ENCODE measurements at places on chromosomes 7 and 10.

DNA sequence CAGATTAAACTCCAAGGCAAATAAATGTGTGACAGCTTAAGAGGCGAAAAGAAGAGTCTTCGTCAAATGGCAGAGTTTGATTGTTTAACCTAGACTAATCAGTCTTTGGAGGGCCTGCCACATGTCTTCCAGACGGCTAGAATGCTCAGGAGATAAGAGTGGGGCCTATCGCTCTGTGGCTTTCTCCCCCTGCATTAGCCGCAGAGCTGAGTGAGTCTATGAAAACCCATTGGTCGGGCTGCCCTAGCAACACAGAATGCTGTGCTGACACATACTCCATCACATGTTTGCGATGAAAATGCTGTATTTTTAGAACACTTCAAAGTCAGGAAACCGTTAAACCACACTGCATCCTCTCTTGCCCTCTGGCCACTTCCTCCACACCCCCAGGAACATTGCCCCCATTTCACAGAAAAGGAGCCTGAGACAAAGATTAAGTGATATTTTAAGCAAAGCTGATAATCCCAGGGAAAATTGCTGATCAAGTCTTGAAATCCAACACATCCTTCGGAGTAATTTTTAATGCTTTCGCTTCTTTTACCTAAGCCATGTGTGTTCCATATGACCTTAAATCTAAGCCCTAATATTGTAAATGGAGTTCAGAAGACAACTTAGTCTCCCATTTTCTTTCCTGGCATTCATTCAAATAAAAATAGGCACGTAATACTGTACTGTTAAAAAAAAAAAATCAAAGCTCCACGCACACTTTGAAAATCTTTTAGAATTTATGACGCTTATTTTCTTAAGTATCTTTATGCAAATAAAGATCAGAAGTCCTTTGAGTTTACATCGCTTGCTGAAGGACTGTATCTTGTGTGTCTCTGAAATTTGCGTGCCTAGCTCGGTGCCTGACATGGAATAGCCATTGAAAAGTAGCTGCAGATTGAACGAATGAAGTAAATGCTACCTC lies 161.2 kb downstream of the CELF2 start:
- no peak for DNase-seq

GRCh38 chr10:102004376-102004775 lies 51.6 kb downstream of the ARMH3 start:
- no peak for DNase-seq

- DNase-seq = no peak
Measured at GRCh38 chr10:120607710-120608703, 151.0 kb downstream of the PLPP4 start.

GRCh38 chr7:47818796-47819606 lies 129.3 kb downstream of the PKD1L1 start:
- DNase-seq = peak; percentile 82

DNA sequence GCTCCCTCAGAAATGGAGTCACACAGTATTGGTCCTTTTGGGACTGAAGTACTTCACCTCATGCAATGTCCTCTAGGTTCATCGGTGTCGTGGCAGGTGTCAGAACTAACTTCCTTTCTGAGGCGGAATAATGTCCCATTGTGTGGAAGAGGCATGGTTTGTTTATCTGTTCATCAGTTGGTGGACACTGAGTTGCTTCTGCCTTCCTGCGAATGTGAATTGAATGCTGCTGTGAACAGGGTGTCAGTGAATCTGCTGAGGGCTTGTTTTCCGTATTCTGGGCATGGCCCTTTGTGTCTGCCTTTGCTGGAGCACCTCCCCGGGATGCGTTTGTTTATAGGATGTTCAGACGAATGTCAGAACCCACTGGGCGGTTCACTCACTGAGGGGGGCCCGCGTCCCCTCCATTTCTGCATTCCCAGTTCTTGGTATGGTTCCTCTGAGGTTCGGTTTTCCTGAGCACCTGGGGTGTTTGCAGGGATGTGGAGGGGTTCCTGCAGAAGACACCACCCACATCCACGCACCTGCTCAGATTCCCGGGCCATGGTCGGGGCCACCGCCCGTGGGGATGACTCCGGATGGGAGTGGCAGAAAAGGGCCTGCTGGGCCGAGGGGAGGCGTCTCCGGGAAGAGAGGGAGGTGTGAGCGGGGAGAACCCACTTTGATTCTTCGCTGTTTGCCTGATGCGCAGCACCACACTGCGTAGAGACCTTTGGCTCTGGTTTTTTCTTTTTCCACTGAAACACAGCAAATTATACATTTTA lies 33.1 kb downstream of the CHST12 start:
- DNase-seq = no peak

DNA sequence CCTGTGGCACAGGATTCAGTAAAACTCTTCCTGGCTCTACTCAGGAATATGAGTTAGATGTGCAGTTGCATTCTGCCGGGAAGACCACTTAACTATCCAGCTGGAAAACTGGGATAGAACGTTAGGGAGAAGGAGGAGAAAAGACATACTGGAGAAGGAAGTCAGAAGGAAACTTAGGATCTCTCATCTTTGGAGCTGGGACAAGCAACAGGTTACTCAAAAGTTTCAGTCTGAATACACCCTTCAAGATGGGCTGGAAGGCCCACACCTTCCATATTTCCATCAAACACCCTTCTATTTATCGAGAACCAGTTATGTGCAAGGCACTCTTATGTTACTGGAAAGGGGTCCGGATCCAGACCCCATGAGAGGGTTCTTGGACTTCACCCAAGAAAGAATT lies 440.4 kb upstream of the NRP1 start:
- DNase-seq = no peak

- DNase-seq = no peak
Measured at GRCh38 chr10:21260506-21261149, 264.9 kb downstream of the SKIDA1 start.

DNA sequence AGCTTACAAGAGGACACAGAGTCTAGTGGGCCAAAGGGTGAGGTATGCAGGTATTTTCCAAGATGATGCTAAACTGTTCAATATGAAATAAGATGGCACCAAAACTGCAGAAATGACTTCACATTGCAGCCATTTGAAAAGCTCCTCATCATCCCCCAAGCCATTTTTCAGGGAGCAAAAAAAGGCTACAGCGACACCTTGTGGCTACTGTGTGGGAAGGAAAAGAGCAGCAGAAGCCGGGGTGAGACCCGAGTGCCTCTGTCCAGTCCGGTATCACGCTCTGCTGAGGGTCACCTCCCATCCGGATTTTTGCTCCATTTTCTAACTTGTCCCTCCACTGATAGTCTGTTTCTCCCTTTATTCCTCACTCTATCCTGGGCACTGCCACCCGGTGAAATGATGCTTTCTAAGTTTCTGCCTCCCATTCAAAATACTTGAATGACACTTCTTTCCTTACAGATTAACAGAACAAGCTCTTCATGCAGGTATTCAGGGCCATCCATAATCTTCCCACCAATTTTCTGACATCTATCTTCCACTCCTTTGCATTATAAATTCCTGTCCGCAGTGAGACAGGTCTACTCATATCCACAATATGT lies 220.2 kb downstream of the DGKI start:
- peak; percentile 35 for DNase-seq

DNA sequence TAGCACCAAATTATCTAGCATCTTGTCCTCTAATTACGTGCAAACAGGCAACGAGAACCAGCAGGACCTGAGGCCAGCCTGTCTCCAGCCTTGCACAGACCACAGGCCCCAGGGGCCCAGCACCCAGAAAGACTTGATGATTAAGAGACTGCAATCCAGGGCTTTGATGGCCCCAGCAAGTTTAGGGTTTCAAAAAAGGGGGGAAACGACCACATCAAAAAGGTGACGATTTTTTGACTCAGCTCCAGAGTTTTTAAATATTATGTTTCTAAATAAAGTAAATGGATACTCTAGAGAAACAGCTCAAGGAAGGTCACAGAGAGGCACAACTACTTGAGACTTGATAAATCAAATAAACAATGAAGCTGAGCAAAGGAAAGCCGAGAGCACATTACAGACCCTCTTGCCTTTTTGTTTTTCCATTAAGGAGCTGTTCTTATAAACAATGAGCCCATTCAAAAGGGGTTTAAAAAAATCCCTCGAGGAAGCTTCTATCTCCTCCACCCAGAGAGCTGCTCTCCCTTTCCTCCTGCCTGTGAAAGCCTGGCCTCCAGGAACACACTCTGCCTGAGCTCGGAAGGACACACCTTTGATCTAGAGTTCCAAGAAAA lies 44.1 kb downstream of the GLI3 start:
- DNase-seq = no peak

DNA sequence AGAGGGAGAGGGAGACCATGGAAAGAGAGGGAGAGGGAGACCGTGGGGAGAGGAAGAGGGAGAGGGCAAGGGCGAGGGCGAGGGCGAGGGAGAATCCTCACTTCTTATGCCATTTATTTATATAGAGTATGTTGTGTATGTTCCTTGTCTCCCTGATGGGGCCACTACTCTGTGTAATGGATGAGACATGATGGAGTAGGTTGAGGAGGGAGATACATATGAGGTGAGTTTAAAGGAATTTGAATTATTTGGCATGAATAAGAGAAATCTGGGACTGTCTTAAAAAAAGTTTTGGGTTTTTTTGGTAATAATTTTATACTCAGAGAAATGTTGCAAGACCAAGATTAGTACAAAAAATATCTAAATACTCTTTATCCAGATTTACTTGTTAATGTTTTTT lies 20.1 kb downstream of the CCSER2 start:
- DNase-seq = no peak

GRCh38 chr10:62050346-62050892 lies 148.9 kb downstream of the ARID5B start:
- no peak for DNase-seq

GRCh38 chr10:6364893-6365292 lies 162.2 kb downstream of the PFKFB3 start:
- DNase-seq = no peak

- DNase-seq = peak; percentile 49
Measured at GRCh38 chr7:19754521-19755116, 18.8 kb downstream of the TMEM196 start.

DNA sequence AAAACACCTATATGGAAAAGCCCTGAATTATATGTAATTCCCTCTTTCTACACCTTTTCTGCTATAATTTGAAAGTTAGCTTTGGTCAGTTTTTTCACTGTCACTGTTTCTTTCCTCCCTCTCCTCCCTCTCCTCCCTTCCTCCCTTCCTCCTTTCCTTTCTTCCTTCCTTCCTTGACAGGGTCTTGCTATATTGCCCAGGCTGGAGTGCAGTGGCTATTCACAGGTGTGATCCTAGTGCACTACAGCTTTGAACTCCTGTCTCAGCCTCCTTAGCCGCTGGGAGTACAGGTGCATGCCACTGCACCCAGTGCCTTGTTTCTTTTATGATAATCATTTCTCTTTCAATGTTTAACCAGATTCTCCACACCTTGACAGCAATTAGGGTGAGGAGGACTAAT lies 22.1 kb upstream of the UMAD1 start:
- no peak for DNase-seq

DNA sequence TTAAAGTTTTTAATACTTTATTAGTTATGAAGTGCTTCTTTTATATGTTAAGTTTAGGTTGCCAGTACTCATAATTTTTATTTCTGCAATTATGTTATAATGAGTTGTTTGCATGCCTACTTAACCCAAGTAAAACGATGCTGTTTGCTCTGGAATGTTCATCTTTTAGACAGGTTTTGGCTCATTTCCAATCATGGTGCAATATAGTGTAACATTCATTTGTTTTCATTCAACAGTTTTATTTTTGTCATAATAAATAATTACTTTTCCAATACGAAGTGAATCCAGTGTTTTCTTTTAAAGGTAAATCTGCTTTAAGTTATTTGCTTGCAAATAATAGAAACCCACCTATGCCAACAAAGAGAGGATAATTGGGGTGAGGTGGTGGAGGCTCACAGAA lies 22.1 kb downstream of the ARL5B start:
- no peak for DNase-seq

DNA sequence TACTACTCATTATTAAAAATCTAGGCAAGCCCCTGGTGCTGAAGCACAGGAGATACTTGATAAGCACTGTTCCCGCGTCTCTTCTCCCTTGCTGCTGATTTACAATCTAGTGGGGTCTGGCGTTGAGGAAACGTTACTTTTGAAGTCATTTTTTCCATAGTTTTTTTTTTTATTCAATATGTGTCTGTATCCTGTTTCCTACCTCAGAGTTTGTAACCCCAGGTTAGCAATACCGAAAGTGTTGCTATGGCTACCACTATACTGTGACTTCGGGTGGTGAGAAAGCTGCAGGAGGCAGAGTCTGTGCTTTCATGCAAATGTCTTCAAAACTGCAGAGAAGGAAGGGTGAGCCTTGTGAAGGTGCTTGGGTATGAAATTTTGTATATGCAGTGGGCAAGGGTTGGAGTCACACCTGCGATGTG lies 458.8 kb upstream of the GHITM start:
- no peak for DNase-seq
